ENCODE measurements at places on chromosomes 12 and 14.

GRCh38 chr12:102510463-102510862 lies 30.1 kb upstream of the IGF1 start:
- DNase-seq, result no peak
- H3K27ac ChIP-seq, result no peak overlapping the region
- H3K27me3 ChIP-seq, result no peaks in the 10 kb centered on the region
- no peaks in the 10 kb centered on the region for H3K4me1 ChIP-seq
- no peaks in the 10 kb centered on the region for H3K36me3 ChIP-seq
- H3K4me3 ChIP-seq, result no peak overlapping the region

DNA sequence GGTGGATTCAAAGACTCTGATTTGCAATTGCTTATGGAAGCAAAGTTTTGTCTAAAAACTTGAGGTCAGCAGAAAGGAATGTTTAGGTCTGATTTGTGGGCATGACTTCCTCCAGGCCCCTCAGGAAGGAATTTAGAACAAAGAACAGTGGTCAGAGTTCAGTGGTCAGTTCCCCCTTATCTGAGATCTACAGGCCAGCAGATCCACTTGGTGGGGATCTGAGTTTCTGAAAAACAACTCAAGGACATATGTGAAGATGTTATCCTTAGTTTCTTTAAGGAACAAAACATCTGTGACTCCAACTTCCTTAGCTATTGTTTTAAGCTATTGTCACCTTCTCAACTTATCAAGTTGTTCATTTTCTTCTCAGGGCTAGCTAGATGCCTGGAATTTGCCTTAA lies 28.0 kb upstream of the NAA30 start:
- no peaks in the 10 kb centered on the region for H3K36me3 ChIP-seq
- peaks cover 18% of the 10 kb centered on the region for H3K27me3 ChIP-seq
- no peak overlapping the region for H3K27ac ChIP-seq
- no peak overlapping the region for H3K4me3 ChIP-seq

DNA sequence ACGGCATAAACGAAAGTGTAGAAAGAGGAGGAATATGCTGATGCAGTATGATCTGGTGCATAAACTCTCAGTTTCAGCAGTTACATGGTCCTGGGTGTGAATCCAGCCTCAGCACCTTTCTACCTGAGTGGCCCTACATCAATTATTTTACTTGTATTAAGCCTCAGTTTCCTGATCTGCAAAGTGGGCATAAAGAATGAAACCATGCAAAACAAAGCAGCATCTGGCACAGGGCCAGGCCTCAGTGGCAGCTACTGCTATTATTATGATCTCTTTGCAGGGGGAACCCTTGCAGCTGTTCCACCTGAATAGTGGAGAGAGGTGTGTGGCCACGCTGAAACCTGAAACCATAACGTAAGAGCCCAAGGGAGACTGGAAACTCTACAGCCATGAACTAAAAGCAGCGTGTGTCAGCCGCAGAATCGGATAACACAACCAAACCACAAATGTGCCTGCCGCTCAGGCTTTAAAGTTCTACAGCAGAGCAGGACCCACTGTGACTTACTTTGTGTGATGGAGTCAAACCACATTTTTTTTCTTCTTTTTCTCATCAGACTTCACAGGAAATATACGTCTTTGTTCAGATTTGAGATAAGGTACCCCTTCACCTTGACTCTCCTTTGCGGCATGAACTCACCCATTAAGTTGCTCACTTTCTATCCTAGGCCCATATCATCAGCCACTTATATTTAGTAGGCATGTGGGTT lies 29.2 kb upstream of the FOS start:
- H3K4me1 ChIP-seq, result peaks cover 13% of the 10 kb centered on the region
- H3K4me3 ChIP-seq, result no peak overlapping the region
- no peak for DNase-seq
- no peak overlapping the region for H3K27ac ChIP-seq
- no peaks in the 10 kb centered on the region for H3K27me3 ChIP-seq
- no peaks in the 10 kb centered on the region for H3K36me3 ChIP-seq

DNA sequence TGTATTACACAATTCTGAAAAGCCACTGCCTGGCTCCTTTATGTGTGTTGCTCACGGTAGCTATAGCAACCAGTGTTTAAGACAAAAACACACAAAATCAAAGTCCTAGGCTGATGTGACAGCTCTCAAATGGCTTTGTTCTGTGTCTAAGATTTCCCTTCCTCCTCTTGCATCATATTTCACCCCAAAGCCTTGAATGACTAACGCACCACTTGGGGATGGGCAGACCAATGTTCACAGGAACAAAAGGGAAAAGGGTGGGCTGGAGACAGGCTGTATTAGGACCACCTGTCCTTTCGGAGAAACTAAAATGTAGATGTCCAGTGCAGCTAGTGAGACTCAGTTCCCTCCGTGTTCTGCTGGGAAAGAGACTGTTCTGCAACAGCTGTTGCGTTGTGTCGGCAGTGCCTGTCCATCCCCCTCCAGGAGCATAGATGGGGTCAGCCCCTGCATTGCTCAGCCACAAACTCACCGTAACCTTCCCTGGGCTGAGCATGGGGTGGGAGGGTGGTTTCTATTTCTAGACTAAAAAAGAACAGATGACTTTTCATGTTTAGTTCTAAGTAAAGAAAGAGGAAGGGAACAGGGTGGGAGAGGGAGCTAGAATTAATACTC lies 26.8 kb upstream of the DAAM1 start:
- H3K36me3 ChIP-seq, result no peaks in the 10 kb centered on the region
- H3K4me3 ChIP-seq, result no peak overlapping the region
- no peak for DNase-seq
- H3K27me3 ChIP-seq, result no peaks in the 10 kb centered on the region
- H3K27ac ChIP-seq, result no peak overlapping the region

DNA sequence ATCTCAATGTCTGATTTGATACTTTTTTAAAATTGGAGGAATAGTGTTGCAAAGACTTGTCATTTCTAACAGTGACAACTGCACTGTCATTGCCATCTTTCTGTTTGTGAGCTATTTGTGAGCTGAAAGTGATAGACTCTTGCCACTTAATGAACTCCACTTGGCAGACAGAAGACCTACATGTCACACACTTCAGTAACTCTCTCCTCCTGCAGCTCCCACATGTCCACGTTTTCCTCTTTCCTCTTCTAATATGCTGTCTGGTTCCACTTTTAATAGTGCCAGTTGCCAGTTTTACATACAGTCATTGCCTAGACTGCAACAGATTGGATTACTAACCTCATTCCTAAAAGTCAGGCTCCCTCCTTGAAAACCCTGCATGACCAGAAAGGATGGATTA lies 121.5 kb downstream of the CAPZA3 start:
- no peaks in the 10 kb centered on the region for H3K36me3 ChIP-seq
- no peak for DNase-seq
- no peaks in the 10 kb centered on the region for H3K27me3 ChIP-seq
- no peak overlapping the region for H3K4me3 ChIP-seq
- H3K27ac ChIP-seq, result no peak overlapping the region

DNA sequence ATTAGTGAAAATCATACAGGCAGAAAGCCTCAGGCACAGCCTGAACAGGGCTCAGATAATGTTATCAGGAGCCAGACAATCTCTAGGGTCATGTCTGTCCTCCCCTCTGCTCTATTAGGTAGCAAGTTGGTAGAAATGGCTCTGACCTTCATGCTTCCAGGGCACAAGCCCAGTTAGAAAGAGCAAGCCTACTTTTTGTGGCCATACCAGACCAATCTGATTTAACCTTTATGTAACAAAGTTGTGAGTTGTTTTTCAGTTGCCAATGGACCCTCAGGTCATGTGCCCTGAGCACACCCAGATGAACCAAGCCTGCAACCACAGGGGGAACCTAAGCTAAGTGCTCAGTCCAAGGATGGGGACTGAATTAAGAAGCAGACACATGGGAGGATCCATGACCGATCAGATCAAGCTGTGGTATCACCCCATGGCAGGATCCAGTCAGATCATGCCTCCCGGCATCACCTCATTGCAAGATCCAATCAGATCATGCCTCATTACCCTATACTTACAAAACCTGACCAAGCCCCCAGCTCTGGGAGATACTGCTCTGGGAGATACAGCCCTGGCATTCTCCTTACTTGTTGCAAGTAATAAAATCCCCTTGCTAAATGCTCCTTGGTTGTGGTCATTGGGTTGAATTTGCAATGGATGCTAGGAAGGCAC lies 18.8 kb upstream of the HIGD1C start:
- peaks cover 35% of the 10 kb centered on the region for H3K36me3 ChIP-seq
- DNase-seq, result no peak
- H3K27ac ChIP-seq, result peak overlapping the region; percentile 56
- H3K4me1 ChIP-seq, result peaks cover 62% of the 10 kb centered on the region
